Osteoblast (primary cell): ENCODE measurements at places on chromosomes 6 and 20. TPM values are rescaled to one million over a fixed set of nuclear protein-coding genes. Genes with fewer than 3 reads are reported as not detected.

Gene MMS22L
- total RNA-seq = 10.3 and 11.9 TPM in 2 replicates

Gene RGS17
- 1.4 and 1.8 TPM in 2 replicates for total RNA-seq

Gene TP53TG5
- not detected in 2 replicates for total RNA-seq

Gene RBM24
- 0.59 and 1.4 TPM in 2 replicates for total RNA-seq

Gene PROKR2
- total RNA-seq = not detected in 2 replicates

Gene PMEPA1
- total RNA-seq = 20.3 and 23.5 TPM in 2 replicates

Gene POU5F1
- 0.29 and 2.5 TPM in 2 replicates for total RNA-seq

Gene MATN4
- under 0.01 TPM in 1 of 2 replicates, not detected in the other for total RNA-seq

Gene LINC00237
- not detected in 2 replicates for total RNA-seq

Gene NKX2-2
- under 0.01 TPM in 1 of 2 replicates, not detected in the other for total RNA-seq

Gene ERVFRD-1
- not detected in 2 replicates for total RNA-seq

Gene LY6G6D
- not detected in 2 replicates for total RNA-seq

DNA sequence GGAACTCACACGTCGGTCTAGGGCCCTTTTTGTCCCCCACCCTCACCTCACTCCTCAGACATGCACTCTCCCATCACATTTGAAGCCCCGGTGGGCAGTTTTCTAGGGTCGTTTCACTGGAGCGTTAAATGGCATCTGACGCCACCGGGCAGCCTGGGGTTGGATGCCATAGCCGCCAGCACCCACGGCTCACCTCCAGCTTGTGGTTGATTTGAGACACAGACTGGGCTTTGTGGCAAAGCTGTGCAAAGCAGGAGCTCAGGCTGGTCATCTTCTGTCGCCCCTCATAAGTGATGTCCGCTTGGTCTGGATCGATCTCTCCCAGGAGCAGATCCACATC is 530 bp downstream of the GOPC start:
- no peak for DNase-seq

GRCh38 chr6:63936399-63936798 is 300.8 kb downstream of the PHF3 start:
- DNase-seq = no peak

DNA sequence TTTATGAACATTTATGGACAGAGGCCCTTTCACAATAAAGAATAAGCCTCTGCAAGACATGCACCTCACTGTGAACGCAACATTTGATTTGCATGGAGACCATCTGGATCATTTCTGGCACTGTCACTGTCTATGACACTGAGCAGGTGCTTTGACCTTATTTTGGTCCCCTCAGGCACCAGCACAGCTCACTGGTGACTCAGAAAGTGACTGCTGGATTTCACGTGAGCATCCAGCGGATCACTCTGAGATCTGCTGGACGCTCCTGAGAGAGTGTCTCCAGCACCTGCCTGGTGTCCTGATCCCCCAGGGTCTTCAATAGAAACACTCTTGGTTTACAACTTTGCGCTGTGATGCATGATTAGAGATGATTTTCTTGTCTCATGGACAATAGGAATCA is 375.7 kb downstream of the TENT5A start:
- DNase-seq = no peak

DNA sequence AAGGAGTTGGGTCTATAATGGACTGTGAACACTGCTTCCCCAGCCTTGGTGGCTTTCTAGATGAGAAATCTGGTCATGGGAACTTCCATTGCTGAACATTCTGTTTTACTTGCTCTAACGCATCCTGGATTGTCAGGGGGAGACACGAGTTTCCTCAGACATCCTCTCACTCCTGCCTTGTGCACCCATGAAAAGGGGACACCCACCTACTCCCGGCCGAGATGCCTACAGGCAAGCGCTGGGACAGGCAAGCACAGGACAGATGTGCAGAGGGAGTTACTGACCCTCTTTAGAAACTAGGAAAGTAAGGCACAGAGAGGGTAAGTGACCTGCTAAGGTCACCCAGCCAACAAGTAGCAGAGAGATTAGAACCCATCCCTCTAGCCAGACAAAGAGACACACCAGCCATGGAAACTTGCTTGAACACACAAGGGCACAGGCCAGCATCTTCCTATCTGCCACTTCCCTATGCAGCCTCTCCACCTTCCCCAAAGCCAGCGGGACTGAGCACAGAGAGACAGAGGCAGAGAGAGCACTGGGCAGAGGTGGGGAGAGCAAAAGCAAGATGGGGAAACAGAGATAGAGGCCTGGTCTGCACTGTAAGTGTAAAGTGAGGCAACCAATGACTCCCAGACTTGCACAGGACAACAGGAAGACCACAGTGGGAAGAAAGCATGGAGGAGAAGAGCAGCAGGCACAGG is 845 bp upstream of the SFTA2 start:
- peak; percentile 66 for DNase-seq

DNA sequence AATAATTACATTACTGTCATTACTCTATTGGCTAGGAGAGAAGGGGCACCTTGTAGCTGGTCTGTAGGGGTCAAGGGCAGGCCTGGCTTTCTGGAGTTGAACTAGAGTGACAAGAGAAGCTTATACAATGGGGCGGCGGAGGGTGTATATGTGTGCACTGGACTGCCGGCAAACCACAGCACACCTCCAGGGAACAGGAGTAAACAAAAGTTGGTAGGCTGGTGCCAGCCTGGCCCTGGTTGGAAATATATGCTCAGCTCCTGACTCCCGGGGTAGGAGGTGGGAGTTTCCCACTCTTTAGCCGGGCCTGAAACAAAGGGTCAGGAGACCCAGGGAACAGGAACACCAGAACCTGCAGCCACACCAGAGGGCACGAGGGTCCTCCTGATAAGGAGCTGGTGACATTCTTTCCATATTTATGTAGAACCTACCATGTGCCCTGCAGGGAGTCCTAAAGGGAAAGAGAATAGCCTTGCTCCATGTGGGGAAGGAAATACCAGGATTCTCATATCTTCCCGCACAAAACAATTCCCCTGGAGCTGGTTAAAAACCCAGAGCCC is 5.1 kb downstream of the C6orf132 start:
- peak; percentile 72 for DNase-seq

GRCh38 chr20:9574776-9575175 is 60.4 kb downstream of the LAMP5 start:
- DNase-seq = no peak

- no peak for DNase-seq
Observed at GRCh38 chr6:105791583-105792318, 294.4 kb upstream of the PRDM1 start.

- no peak for DNase-seq
Observed at GRCh38 chr20:16392346-16392745, 180.9 kb downstream of the KIF16B start.

DNA sequence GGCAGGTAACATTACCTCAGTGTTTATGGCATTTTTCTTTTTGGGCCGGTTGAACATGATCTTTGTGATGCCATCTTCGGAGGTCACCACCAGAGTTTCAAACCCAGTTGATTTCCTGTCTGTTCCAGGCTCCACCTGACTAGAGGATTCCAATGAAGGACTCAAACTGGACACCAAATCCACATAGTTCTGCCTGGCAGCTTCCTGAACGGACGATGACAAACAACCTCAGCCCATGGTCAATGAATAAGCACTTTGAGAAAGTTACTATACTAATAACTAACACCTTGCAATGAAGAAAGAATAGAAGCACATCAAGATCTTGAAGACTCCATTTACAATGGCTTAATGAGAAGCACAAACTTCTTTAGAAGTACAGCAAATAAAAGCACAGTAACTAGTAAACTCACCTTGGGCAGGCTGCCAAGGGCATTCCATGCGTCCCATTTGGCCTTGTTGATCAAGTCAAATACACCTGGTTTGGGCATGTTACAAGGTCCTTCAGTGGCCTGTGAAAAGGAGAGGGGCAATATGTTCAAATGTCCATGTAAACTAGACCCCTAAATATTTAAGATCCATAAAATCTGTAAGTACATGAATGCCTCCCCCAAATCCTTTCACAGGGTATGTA is 4.9 kb downstream of the ECI2 start:
- DNase-seq = no peak

DNA sequence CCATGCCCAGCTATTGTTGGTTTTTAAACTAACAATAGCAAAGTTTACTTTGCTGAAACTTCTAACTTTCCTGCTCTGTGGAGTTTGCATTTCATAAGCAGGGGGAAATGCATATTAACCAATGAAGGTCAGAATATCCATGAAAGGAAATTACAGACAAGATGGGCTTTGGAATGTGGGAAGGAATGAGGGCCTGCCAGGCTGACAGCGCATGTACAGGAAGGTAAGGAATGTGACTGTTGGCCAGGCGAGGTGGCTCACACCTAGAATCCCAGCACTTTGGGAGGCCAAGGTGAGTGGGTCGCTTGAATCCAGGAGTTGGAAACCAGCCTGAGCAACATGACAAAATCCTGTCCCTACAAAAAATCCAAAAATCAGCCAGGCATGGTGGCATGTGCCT is 49.6 kb downstream of the CDK5RAP1 start:
- no peak for DNase-seq

DNA sequence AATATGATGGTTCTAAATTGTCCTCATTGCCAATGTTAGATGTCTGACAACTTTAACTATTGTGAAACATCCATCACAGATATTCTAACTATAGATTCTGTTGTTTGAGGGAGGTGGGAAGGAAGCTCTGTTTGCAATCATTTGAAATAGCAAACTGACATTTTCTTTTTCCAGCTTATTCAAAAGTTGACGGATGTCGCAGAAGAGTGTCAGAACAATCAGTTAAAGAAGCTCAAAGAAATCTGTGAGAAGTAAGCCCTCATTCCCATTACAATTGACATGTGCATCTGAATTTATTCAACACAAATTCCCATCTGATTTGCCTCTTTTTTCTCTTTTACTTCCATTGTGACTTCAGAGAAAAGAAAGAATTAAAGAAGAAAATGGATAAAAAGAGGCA is 280.6 kb upstream of the PLCB4 start:
- DNase-seq = no peak

- no peak for DNase-seq
Observed at GRCh38 chr6:34556031-34556471, at the start of gene SPDEF. SPDEF (minus strand) TSS chr6:34556329; CDS start chr6:34544455, 11,874 bp downstream.

DNA sequence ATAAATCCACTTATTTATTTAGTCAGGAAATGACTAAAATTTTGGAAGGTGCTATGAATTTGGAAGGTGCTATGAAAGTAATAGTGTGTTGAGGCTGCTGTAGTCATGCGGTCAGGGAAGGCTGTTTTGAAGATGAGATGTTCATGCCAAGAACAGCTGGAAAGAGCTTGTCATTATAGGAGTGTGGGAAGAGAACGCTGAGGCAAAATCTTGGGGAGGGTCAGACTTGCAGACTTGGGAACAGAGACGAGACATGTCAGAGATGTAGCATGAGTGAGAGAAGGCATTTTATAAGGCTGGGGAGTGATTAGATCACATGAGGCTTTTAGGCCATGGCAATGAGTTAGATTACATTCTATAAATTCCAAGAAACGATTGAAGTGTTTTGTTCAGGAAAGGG is 124.0 kb upstream of the B3GAT2 start:
- no peak for DNase-seq

DNA sequence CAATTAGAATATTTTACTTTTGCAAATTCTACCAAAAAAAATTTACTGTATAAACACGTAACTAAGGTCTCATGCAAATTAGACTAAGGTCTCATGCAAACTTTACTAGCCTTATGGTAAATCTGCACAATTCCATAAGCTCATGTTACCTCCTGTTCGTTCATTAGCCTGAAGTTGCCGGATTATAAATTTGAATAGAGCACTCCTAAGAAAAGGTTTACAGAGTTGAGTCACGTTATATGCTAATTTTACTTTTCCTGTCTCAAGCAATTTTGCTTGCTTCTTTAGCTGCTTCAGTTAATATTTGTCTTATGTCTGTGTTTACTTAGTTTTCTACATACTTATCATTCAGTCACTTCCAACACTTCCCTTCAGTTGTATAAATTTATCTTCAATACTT is 1434.0 kb upstream of the EYS start:
- DNase-seq = no peak

GRCh38 chr6:42791706-42792320 is 10.0 kb downstream of the BICRAL start:
- DNase-seq = no peak

- DNase-seq = no peak
Observed at GRCh38 chr6:158596861-158597260, 37.0 kb downstream of the TMEM181 start.

GRCh38 chr6:24257282-24257681 is 100.6 kb downstream of the DCDC2 start:
- no peak for DNase-seq

GRCh38 chr6:42394881-42395620 is 56.7 kb downstream of the TRERF1 start:
- DNase-seq = no peak

GRCh38 chr6:132693478-132693877 is 20.4 kb downstream of the VNN1 start:
- DNase-seq = peak; percentile 36
